NCI-H146 (cell line): ENCODE measurements at places on chromosomes 7 and 10.

DNA sequence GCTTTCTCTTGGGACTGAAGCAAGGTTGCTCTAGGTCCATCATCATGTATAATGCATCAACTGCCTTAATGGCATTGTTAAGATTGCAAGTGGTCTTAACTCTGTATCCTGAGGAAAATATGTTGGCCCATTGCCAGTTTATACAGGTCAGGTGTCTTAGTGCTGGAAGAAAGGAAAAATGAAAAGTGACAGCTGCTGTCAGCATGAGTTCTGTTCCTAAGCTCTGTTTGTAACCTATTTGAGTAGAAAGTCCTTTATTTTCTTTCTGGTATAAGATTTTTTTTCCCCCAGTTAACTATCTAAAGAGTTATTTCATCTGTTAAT is 127.2 kb downstream of the SRI start:
- DNase-seq: peak; percentile 79

DNA sequence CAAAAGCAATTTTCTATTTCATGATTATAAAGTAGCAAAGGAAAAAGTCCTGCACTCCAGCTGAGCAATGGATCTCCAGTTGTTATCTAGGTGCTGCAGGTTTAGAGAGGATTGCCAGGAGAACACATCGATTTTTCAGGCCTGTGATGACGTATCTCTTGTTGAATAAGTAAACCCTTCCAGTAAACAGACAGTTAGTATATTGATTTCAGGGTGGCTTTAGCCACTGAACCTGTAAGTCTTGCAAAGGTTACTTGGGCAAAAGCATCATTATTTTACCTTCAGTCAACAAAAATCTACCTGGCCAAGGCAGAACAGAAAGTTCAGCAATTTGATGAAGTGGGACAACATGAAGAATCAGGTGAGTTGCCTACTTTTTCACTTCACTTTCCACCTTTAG is 12.3 kb downstream of the EGFR start:
- no peak for DNase-seq

DNA sequence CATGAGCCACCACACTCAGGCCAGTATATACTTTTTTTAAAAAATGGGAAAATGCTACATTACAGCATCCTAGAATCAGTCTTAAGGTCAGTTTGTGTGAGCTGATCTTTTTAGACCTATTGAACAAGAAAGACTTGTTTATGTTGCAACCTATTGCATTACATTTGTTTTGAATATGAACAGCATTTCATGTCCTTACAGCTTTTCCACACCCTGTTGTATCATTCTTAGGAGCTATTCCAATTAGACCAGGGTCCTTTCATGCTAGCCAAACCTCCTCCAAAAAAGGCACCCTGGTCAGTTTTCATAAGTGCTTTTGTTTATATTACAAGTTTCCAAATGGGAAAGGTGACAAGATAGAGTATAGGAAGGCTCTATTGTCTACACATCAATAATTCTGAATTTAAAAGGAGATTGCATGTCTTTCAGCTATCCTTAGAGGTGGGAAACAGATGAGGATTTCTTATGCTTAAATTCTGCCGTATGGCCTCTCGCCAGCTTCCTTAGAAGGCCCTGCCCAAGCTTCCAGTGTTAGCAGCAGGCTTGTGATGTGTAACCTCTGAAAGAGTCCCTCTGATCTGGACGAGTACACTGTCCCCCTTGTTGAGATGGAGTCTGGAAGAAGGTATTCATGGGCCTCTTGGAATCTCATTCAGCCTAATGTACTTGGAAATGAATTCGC is 171.9 kb downstream of the OTUD1 start:
- no peak for DNase-seq

DNA sequence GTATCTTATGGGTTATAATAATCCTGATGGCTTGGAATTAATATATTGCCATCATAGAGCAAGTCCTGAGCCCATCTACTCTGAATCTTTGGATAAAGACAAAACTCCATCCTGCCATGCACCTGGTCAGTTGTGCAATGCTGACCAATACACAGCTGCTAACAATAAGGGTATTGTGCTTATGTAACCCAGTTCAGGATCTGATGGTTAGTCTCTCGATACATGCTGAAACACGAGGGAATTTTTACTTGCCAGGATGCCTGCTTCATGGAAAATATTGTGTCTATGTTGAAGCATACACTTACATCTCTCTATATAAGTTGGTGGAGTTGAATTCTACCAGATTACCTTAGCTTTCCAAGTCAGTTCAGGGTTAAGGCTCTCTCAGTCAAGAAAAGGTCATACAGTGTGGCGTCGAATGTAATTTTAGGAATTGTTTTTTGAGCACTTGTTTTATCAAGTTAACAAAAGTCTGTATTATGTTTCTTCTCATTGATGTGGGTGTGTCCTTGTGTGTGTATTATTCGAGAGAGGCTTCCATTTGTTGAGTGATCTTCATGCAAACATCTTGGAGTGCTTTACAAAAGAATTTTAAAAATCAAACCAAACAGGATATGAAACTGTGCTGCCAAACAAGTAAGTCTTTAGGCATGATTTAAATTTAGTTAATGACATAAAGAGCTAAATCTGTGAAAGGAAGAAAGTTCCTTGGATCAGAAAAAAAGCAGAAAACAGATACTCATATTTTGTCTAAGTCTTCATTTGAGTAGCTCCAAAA is 449.1 kb downstream of the SUGCT start:
- no peak for DNase-seq

- no peak for DNase-seq
These were observed 152.1 kb downstream of the HIBADH start for GRCh38 chr7:27510541-27510940.

DNA sequence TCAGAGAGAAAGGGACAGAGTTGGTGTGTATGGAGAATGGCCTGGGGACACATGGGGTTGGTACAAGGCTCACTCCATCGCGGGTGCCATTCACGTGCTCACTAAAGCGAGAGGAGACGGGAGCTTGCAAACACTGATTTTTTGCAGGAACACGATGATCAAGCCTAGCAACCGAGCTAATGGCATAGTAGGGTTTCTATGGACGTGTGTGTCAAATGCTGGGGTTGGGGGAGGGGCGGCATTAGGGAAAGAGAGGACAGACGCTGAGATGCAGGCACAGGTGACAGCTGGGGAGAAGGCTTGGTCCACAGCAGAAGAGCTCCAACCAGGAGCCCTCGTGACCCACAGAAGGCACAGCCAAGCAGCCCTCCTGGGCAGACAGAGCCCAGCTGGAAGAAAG is 33.9 kb downstream of the RCC1L start:
- no peak for DNase-seq

GRCh38 chr10:6958711-6959110 is 378.6 kb upstream of the PRKCQ start:
- no peak for DNase-seq

DNA sequence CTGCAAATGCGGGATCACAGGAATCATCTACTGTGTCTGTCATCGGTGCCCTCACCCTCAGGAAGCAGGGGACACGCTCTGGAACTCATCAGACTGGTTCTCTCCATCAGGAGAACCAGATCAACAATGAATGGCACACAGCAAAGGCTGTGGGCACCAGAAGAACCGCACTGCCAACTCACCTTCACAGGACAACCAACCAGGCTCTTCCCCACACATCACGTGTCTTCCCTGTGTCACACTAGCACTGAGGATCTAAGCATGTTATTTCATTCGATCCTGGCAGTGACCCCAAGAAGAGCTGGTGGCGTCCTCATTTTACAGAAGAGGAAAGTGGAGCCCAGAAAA is 106.1 kb downstream of the TNS3 start:
- no peak for DNase-seq

DNA sequence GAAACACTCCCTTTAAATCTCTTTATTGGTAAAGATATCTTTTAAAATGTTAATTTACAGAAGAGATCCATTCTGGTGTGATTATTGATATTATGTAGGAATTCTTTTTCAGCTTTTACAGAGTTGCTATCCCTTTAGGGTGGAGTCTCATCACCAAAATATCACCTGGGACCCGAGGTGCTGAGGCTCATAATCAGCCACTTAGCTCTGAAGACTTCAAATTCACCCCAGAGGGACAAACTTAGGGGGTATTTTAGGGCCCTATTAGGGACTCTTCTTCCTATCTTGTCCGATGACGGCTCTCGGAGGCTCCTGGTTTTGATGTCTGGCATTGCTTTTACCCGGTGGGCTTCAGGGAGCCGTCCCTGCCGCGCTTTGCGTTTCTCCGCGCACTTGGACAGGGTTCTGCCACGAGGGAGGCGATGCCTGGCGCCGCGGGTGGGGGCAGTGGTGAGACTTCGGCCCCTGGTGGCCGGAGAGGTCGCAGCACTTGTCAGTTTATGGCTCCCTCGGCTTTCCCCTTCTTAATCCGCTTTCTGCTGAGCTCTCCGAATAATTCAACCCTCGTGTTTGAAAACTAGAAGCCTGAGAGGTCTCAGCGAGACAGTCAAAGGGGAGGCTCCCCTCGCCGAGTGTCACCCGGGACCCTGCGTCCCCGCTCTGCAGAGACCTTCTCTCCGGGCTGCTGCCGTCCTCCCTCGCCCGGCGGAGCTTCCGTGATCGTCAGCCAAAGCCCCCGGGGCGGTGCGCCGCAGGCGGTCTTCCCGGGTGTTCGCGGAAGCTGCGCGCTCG is 27.8 kb downstream of the RBM20 start:
- peak; percentile 80 for DNase-seq

DNA sequence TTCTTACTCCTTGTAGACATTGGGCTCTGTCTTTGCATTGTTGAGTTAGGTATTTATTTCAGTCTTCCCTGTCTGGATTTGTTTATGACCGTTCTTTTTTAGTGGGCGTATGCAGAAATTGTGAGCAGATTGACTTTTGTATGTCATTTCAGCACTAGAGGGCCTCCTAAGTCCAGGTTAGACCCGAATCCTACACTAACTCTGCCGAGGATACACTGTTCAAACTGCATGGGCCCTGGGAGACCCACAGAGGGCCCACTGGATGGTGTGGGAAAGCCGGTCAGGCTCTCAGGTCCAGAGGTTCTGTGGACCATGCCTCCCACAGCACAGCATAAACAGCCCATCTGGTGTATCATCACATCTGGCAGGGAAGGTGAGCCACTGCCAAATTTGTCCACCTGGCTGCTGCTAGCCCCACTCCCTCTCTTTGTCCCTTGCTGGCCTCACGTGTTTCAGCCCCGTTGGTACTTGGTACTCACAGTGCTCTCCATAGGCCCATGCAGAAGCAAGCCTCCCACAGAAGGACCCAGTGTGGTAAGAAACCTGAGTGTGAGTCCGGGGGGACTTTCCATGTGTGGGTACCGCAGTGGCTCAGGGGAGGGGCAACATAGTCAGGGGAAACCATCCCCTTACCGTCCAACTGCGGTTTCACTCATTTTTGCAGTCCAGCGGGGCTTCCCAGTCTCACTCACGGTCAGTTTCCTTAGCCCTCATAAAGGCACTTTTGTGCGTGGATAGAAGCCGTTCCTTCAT is 112.8 kb downstream of the APBB1IP start:
- no peak for DNase-seq

- DNase-seq: no peak
These were observed 45.3 kb downstream of the NRG3 start for GRCh38 chr10:81920213-81920829.

DNA sequence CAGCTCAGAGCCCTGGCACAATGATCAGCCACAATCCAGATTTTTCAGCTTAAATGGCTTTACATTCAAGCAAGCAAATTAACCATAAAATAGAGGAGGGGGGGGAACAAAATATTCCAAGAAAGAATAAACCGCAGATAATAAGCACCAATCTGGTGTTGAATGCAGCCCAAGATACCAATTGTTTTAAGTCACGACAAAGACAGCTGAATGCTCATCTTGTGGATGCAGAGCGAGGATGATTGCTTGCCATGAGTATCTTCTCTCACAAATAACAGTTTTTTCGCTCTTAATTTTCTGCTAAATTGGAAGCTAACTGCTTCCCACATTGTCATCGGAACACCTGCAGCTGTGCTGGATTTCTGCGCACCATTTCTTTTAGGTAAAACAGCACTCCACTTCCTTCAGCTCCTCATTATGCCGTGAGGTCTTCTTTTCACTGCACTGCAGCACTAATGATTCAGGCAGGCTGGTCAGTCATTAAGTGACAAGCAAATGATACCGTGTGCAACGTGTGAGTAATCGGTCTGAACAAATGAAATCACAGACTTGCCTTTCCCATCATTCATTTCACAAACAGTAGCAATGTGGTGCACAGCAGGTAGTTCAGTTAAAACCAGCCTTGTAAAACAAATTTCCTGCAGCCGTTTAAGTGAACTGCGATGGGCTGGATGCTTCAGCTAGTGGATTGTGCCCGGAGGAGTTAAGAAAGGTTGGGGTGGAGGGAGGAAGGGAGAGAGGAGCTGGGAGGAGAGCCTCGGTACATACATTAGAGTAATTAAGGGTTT is 106.4 kb upstream of the CDCA7L start:
- peak; percentile 75 for DNase-seq

DNA sequence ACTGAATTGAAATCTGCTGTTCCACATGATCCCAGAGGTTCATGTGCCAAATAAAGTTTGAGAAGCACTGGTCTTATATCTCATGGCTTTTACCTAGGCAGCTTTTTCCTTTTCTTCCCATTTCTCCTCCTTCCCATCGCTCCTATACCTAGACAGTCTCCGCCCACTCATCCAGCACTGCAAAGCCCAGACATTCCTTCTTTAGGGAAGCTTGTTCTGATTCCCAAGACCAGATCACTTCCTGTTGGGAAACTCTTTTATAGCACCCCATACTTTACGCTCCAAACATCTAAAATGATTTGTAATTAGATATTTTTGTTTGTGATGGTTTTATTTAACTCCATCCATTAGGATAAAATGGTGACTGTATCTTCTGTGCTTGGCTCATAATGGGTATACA is 75.9 kb downstream of the BMPER start:
- DNase-seq: no peak

GRCh38 chr7:21361413-21362125 is 66.3 kb upstream of the SP4 start:
- DNase-seq: no peak

GRCh38 chr7:77222065-77222464 is 22.4 kb upstream of the FGL2 start:
- no peak for DNase-seq

- no peak for DNase-seq
These were observed 4.8 kb upstream of the KNDC1 start for GRCh38 chr10:133154996-133155778.

- no peak for DNase-seq
These were observed 211.8 kb downstream of the SKAP2 start for GRCh38 chr7:26652401-26653100.

DNA sequence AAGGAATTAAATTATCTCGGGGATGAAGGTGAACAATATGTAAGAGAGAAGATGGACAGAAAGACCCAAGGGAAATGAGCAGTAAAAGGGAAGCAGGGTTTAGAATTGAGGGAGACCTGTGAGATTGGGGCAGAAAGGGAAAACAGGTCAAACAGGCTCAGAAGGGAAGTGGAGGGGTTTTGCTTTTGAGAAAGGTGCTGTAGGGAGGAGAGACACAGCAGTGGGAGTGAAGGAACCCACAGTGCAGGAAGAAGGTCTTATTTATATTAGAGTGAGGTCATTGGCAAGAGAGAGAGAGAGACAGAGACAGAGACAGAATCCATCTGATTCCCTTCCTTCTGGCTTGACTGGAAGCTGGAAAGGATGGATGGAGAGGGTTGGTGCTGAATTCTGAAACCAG is 3.5 kb upstream of the TCAF1 start:
- DNase-seq: no peak

GRCh38 chr7:14858866-14859265 is 43.7 kb downstream of the DGKB start:
- no peak for DNase-seq
